ENCODE measurements at places on chromosomes 13 and 19.

- DNase-seq: no peak
Measured at GRCh38 chr13:32202268-32202667, 112.9 kb downstream of the ZAR1L start.

DNA sequence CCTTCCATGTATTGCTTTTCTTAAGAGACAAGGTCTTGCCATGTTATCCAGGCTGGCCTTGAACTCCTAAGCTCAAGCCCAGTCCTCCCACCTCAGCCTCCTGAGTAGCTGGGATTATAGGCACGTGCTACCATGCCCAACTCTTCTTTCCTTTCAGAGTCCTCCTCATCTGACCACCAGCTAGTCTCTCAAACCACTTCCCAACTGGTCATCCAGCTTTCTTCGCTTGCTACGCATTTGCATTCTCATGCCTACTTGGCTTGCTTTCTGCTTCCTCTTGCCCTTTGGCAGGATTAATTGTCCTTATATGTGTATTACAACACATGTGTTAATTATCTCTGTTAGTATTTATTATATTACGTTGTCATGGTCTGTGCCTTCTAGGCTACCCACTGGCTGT lies 6.3 kb downstream of the GPR18 start:
- no peak for DNase-seq

GRCh38 chr13:36919171-36919832 lies 736 bp downstream of the SMAD9 start:
- no peak for DNase-seq

DNA sequence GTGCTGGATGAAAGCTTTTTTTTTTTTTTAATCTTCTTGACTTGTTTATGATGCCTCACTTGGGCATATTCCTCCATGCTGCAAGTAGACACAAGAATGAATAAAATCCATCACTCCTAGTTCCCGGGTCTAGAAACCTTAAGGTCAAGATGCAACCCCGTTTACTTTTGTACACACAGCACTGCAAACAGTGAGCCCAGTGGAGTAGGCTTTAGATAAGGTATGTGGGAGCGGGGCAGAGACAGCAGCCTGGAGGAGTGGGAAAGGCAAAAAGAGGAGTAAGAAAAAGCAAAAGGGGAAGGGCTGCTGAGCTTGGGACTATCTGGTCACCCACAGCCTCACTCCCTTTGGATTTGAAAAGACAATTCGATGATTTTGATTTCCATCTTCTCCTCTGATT lies 429.8 kb upstream of the ARGLU1 start:
- no peak for DNase-seq

GRCh38 chr13:100428986-100429385 lies 159.6 kb downstream of the GGACT start:
- no peak for DNase-seq

DNA sequence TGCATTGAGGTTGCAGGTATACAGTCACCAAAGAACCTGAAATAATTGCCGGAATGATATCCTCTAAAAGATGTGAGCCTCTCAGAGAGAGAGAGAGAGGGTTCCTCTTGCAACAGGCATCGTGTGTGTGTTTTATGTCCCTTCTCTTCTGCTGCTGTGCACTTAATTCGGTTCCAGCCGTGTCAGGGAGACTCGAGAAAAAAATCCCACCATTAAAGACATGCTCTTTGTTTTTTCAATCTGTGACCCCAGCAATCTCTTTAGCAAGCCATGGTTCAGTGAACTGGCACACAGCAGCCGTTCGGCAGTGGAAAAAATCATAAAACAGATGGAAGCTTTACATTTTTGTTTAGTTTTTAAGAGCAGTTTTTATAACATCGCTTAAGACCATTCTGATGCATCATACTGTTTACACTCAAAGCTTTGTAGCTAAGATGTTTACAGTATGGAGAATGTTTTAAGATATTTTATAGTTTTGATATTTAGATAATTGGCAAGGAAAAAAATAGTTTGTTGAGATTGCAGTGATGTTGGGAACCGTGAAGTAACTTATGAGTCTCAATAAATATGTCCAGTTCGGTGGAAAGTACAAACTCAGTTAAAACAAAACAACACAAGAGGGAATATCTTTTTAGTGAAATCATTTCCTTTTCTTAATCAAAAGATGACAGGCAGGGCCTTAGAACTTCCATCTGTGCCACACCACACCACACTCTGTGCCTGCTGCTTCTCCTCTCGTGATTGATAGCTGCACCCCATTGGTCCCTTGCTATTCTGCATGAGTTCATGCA lies 31.2 kb upstream of the ZNF536 start:
- no peak for DNase-seq

DNA sequence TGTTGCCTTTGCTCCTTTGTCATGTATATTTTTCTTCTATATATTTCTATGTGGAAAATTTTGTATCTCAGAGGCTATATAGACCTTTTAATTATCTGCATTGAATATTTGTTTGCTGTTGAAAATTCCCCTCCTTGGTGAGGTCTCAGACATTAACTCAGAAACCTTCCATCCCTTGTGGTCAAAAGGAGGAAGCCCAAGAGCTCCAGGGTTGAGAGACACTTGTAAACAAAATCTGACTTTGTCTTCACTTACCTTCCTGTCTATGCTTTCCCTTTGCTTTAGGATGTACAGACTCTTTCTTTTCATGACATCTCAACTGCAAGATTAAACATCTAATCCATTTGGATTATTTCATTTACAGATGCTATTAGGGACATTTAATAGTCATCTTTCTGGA lies 157.5 kb downstream of the PCDH20 start:
- DNase-seq: no peak

- DNase-seq: no peak
Measured at GRCh38 chr13:92843549-92843948, 383.1 kb upstream of the GPC6 start.

DNA sequence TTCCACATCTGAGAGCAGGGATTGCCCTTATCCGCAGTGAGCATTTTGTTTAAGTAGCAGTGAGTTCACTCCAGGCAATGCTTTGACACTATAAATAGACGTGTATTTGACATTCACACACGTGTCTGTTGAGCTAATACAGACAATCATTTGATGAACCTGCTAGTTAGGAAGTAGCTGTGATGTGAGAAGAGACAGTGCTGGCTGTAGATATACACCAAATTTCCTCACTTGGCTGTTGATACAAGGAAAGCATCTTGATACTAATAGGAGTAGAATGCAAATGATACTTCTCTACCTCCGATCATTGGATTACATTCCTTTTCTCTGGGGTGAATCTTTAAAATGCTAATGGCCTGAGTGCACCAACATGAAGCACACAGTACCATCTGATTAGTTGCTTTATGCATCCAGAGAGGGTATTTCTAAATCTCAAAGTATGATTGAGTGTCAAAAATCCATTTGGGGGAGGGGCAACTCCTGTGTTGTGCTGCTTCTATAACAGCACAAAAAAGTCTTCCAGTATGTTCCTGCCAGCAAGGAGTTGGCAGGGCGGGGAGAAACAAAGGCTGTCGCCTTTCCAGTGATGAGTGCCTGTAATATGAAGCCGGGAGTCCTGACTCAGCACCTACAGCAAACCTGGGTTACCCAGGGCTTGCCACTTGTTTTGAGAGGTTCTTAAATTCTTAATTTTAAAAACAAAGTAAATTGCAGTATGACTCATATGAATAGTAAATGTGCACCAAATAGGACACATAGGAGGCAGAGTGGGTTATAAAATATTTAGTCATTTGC lies 7.0 kb downstream of the CUL4A start:
- no peak for DNase-seq

DNA sequence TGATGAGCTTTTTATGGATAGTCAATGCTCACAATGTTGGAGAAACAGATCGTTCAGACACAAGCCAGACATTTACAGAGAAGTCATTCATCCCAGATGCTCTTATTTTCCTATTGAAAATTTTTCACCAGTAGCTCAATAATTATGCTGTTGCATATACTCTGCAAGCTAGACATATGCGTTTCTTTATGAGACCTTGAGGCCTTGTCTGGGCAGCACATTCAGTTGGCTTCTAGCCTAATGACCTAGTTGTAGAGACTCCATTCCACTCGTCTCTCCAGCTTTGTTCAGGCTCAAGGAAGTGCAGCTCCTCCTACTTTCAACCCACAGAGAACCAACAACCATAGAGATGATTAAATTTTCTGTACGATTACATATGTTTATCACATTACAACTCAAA lies 237.7 kb downstream of the MZT1 start:
- DNase-seq: no peak

GRCh38 chr13:113407103-113407530 lies 43.2 kb upstream of the GRTP1 start:
- DNase-seq: no peak

Measured in thymus (tissue), 14 donors.